Ovary (tissue), 10 donors: ENCODE measurements at places on chromosomes 7 and 10. TPM values are rescaled to one million over a fixed set of nuclear protein-coding genes. Genes with fewer than 3 reads are reported as not detected.

The AGR2 gene
- 8.5 TPM for total RNA-seq

The CYP2C9 gene
- 0.20 TPM for total RNA-seq

DNA sequence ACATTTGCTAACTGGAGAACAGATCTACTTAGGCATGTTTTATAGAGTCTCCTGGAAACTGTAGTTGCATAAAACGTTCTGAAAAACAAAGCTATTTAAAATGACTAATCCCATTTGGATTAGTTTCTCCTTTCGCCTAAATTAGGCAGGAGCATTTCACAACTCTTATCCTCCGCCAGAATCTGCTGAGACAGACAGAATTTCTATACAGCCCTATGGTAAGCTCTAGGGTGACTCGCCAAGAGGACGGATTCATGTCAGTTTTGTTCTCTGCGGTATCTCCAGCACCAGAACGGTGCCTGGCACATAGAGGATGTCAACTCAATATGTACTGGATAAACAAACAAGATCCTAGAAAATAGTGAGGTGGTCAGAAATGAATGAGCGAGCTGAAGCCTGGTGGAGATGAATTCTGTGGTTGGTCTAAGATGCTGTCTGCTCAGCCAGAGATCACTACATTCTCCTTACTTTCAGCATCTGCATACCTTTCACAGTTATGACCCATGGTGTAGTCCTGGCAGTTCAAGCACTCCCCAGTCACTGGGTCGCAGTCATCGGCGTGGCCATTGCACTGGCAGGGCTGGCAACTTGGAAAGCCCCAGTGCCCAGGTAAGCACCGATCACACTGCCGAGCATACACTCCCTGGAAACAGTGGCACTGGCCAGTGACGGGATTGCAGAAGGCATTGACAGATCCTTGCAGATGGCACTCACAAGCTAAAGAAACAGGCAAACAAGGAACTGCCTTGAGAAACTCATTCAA lies 44.0 kb downstream of the LAMB1 start:
- DNase-seq: no peak

GRCh38 chr7:49611951-49612350 lies 161.5 kb upstream of the VWC2 start:
- no peak for DNase-seq

DNA sequence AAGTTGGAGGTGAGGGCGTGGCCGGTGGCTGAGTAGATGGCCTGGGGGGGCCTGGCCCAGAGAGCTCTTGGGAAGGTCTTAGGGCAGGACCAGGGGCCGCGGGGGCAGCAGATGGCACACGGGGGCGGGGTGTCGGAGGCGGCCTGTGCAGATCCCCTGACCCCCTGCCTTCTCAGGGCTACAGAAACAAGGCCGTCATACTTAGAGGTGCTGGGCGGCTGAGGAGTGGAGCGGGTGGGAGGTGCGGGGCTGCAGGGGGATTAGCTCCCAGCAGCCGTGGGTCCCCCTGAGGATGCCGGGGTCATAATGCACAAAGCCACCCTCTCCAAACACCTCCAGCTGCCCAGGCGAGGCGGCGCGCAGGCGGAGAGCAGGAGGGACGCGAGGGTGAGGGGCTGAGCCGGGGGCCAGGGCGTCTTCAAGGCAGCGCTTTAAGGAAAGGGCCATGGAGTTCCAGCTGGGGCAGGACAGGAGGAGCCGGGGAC lies 40.4 kb upstream of the ZNF32 start:
- no peak for DNase-seq
